Naive thymus-derived CD4-positive, alpha-beta T cell (primary cell): ENCODE measurements at places on chromosomes 6 and 20. TPM values are rescaled to one million over a fixed set of nuclear protein-coding genes. Genes with fewer than 3 reads are reported as not detected.

DNA sequence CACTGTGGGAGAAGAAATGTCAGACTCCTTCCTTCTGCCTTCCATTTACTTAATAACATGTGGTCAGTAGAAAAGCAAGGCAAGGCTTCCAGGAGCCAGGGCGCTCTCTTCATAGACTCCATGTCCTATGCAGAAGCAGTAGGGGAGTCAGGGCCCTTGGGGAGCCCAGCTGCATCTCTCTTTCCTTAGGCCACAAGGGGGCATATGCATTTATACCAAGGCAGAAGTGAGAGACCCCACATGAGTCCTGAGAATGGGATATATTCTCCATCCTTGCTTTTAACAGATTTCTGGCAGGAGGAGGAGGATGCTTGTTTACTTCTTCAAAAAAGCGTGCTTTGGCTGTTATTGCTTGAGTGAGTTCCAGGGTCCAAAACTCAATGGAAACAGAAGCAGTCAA, 198.5 kb downstream of the HIVEP2 start:
- no peak overlapping the region for H3K4me3 ChIP-seq
- no peaks in the 10 kb centered on the region for H3K36me3 ChIP-seq
- DNase-seq = peak; percentile 44
- no peak overlapping the region for H3K27ac ChIP-seq
- H3K4me1 ChIP-seq = no peaks in the 10 kb centered on the region

DNA sequence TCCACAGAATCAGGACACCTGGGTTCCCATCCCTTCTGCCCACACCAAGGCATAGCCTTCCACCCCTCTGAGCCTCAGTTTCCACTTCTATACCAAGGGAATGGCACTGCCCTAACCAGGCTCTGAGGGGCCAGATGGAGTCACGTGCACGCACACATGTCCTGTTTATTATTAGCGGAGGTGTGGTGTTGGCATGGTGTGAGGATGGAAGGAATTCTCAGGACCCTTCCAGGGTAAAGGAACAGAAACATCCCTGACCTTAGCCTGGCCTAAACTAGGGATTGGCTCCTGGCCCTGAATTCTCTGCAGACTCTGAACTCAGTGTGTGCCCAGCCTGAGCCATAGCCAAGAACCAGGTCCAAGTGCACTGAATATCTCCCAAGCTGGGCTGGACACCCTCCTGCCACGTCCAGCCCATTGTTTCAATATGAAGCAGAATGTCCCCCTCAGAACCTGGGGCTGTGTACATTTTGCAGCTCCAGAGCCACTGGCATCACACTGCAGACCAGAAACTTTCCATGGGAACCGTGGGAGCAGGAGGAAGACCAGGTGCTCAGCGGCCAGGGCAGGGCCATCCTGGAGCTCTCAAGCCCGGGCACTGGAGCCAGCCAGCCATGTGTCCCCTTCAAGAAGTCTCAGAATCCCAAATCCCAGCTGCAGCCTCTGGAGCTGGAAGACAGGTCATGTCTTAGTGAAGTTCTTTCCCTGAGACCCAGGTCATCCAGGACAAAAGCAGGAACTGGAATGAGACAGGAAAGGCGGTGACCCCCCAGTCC, 208.4 kb downstream of the ANKRD60 start:
- DNase-seq = no peak
- no peaks in the 10 kb centered on the region for H3K36me3 ChIP-seq
- no peaks in the 10 kb centered on the region for H3K27me3 ChIP-seq
- H3K27ac ChIP-seq = no peak overlapping the region

DNA sequence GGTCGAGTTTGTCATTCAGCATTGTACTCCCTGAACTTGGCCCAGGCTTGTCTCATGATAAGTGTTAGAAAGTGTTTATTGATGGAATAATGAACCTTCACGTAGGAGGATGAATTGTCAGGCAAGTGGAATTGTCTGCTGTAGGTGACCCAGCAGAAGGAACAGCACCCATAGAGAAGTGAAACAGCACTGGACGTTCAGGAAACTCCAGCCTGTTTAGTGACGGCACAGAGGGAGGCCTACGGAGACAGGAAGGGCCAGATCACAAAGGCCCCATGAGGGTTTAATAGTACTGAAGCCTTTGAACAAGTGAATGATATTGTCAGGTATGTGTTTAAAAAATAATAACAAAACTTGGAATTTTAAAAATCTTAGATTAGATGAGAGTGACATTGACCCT, 2.9 kb downstream of the STX11 start:
- H3K27ac ChIP-seq = no peak overlapping the region
- no peaks in the 10 kb centered on the region for H3K36me3 ChIP-seq

DNA sequence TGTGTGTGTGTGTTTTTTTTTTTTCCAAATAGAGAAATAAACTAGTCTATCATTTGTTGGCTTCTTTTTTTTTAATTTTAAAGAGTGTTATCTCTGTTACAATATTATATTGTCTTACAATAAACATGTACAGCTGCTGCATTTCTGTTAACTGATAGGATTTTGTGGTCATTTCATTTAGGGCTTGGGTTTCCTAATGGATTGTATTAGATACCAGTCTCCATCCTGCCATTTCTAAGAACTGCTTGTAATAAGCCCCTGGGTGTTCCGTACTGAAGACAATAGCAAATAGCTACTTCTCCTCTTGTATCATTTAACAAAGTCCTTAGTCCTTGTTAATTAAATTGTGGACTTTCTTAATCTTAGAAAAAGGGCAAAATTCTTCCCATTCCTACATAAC, 45.7 kb downstream of the SOBP start:
- H3K27me3 ChIP-seq = no peaks in the 10 kb centered on the region
- H3K4me3 ChIP-seq = no peak overlapping the region
- no peak for DNase-seq
- H3K4me1 ChIP-seq = no peaks in the 10 kb centered on the region
- H3K27ac ChIP-seq = no peak overlapping the region

The MAS1 gene
- total RNA-seq = not detected

- H3K27ac ChIP-seq = no peak overlapping the region
- DNase-seq = no peak
- no peak overlapping the region for H3K4me3 ChIP-seq
- no peaks in the 10 kb centered on the region for H3K36me3 ChIP-seq
- no peaks in the 10 kb centered on the region for H3K27me3 ChIP-seq
Observed at GRCh38 chr6:8888468-8888867, 453.1 kb upstream of the SLC35B3 start.

The APMAP gene
- total RNA-seq = 38.8 TPM

DNA sequence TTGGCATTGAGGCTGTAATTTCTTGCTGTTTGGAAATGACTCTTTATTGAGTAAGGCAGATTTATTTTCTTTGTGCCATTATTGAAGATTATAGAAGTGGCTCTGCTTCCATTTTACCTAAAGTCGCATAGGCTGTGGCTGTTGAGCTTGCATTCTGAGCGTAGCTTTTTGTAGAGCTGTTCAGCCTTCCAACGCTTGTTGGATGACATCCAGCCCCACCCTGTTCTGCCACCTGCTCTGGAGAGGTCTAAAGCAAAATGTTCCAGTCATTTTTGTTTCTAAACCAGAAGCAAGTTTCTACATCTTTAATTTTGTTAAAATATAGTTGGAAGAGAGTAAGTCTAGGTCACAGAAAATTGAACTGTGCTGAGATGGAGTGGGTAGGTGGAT, 24.4 kb downstream of the UST start:
- DNase-seq = no peak
- no peaks in the 10 kb centered on the region for H3K27me3 ChIP-seq
- no peak overlapping the region for H3K4me3 ChIP-seq

DNA sequence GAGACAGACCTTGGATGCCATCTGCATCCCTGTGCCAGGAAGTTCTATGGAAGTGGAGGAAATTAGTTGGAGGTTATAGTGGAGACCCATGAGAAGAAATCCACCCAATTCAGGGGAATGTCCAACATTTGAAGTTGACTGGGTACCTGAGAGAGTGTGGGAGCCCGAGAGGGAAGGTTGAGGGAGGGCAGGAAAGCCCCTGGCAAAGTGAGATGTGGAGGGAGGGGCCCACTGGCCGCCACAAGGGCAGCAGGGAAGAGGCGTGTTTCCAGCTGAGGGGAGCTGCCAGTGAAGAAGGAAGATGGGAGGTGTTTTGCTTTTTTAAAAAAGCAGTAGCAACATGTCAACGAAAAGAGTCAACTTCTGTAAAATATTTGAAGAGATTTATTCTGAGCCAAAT, 16.3 kb upstream of the SERPINB9 start:
- H3K4me3 ChIP-seq = no peak overlapping the region
- H3K36me3 ChIP-seq = no peaks in the 10 kb centered on the region
- H3K27me3 ChIP-seq = no peaks in the 10 kb centered on the region

DNA sequence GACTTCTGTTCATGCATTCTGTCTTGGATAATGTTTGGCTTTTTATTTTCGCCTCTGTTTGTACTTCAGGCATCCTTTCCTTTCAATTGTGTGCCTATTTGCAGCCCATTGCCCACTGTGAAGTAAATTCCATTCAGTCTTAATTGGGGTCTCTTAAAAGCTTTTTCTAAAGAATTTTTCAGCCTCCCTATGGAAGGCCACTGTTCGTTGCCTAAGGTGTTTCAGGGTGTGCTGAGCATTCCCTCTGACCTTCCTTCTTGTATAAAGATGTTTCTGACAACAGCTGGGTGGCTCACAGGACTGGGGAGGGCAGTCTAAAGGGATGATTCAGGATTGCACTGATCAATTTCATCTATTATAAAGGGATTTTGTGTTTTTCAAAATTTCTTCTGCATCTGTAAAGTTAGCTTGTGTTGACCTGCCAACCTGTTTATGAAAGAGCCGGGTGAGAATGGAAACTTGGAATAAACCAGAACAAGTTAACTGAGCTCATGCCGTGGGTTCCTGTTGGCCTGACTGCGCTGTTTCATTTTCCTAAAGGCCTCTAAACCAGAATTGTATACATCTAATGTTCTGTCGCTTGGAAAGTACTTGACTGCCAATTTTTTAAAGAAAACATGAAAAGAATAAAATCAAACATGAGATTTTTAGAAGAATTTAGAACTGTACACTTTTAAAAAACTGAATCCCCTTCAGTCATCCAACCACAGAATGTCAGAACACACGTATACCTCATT, 14.3 kb downstream of the PHACTR2 start:
- no peak overlapping the region for H3K4me3 ChIP-seq
- H3K36me3 ChIP-seq = no peaks in the 10 kb centered on the region
- H3K4me1 ChIP-seq = peaks cover 3% of the 10 kb centered on the region
- H3K27ac ChIP-seq = no peak overlapping the region
- DNase-seq = no peak

DNA sequence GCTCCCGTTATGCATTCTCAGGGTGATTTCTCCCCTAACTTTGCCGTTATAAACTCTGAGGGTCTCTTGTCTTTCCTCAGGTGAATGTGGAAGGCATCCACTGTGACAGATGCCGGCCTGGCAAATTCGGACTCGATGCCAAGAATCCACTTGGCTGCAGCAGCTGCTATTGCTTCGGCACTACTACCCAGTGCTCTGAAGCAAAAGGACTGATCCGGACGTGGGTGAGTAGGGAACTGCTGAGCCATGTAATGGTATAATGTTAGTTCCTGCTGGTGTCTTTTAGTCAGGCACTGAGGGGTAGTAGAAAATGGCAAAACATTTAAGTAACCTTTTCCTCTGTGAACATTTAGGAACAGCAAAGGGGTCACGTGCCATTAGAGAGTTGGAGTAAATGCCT, 395.4 kb downstream of the ARHGAP18 start:
- H3K27me3 ChIP-seq = no peaks in the 10 kb centered on the region
- H3K36me3 ChIP-seq = no peaks in the 10 kb centered on the region
- H3K4me3 ChIP-seq = no peak overlapping the region
- H3K4me1 ChIP-seq = no peaks in the 10 kb centered on the region
- DNase-seq = no peak

- no peaks in the 10 kb centered on the region for H3K36me3 ChIP-seq
- no peaks in the 10 kb centered on the region for H3K27me3 ChIP-seq
- H3K4me1 ChIP-seq = peaks cover 8% of the 10 kb centered on the region
Observed at GRCh38 chr20:60007464-60007863, 49.2 kb downstream of the CDH26 start.

DNA sequence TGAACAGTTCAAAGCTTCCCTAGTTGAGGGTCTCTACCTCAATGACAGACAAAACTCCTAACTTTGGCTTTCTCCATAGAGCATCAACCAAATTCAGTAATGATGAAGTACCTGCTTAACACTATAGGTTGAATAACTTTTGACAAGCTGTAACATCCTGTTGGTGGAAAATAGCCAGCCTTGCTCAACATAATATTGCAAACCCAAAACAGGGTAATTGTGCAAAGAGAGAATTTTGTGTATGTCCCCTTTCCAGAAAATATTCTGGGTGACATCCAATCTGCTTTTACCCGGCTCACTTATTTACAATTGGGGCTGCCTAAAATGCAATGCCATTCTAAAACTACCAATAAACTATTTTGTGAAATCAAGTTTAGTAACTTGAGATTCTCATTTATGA, 72.8 kb downstream of the ATXN1 start:
- no peaks in the 10 kb centered on the region for H3K36me3 ChIP-seq
- DNase-seq = no peak

DNA sequence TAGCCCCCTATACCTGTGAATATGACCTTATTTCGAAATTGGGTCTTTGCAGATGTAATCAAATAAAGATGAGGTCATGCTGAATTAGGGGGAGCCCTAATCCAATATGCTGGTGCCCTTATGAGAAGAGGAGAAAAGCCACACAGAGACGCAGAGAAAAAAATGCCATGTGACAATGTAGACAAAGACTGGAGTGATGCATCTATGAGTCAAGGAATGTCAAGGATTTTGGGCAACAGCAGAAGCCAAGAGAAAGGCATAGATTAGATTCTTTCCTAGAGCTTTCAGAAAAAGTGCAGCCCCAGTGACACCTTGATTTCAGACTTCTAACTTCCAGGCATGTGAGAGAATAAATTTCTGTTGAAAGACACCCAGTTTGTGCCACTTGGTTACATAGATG, 47.4 kb upstream of the HS3ST5 start:
- H3K27ac ChIP-seq = no peak overlapping the region
- no peaks in the 10 kb centered on the region for H3K36me3 ChIP-seq
- no peak for DNase-seq
- no peaks in the 10 kb centered on the region for H3K4me1 ChIP-seq

The LRRC1 gene
- 3.6 TPM for total RNA-seq

The HLA-F gene
- 512 and 522 TPM in 2 replicates for total RNA-seq

- H3K27me3 ChIP-seq = no peaks in the 10 kb centered on the region
- H3K36me3 ChIP-seq = no peaks in the 10 kb centered on the region
- H3K27ac ChIP-seq = no peak overlapping the region
- DNase-seq = no peak
- H3K4me1 ChIP-seq = no peaks in the 10 kb centered on the region
- no peak overlapping the region for H3K4me3 ChIP-seq
Observed at GRCh38 chr6:155523821-155524651, 68.4 kb upstream of the NOX3 start.

GRCh38 chr6:138538390-138539031, 39.2 kb upstream of the NHSL1 start:
- no peak overlapping the region for H3K27ac ChIP-seq
- no peaks in the 10 kb centered on the region for H3K36me3 ChIP-seq
- DNase-seq = no peak
